ENCODE measurements at places on chromosomes 6 and 20.

DNA sequence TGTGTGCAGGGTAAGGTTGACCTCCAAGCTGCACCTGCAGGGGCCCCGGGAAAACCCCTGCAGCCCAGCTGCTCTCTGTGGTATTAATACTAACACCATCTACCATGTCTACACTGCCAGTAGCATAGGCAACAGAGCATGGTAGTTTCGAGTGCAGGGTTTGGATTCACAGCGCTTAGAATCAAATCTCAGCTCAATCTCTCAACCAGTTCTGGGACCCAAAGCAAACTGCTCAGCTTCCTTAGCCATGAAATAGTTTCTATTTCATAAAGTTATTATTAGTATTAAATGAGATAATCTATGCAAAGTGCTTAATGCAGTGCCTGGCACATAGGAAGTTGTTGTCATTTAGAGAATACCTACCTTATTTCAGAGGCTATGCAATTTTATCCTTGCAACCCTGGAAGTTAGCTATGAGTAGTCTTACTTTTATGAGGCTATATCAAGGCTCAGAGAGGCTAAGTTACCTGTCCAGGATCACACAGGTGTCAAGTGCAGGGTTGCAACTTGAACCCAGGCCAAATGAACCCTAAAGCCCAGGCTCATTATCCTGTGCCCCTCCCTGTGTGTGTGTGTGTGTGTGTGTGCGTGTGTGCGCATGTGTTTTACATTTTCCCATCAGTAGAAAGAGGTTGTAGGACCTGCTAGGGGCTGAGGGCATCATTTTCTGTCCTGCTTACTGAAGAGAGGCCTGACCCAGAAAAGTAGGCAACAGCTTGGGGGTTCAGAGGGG lies 27.6 kb upstream of the MRPS18A start:
- DNase-seq, result no peak

DNA sequence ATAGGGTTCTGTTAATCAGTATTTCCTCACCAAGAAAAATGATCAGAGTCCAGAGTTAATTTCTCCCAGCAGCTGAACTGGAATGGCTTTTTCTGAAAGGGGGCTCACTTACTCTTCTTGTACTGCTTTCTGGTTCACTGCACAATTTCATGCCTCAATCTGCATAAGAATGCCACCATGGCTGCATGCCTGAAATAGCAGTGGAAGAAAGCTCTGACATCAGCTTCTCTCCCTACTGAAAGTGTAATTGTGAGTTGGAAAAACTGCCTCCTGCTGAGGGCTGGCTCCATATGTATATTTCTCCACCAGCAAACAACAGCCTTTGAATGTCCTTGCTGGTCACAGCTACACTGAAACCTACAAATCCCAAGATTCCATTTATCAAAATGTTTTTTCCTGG lies 1027.2 kb upstream of the GJE1 start:
- DNase-seq, result no peak

GRCh38 chr6:45310118-45310788 lies 17.9 kb upstream of the RUNX2 start:
- peak; percentile 11 for DNase-seq

DNA sequence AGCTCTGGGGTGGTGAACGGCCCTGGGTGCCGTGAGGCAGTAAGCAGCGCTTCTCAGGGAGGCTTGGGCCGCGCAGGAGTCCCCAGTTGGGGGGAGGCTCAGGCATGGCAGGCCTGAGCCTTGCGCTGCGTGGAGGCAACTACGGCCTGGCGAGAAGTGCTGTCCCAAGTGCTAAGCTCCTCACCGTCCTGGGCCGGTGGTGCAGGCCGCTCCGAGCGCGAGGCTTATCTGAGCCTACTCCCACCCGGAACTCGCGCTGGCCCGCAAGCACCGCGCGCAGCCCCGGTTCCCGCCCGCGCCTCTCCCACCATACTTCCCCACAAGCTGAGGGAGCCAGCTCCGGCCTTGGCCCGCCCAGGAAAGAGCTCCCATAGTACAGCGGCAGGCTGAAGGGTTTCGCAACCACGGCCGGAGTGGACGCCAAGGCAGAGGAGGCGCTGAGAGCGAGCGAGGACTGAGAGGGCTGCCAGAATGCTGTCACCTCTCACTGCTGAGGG lies 1.8 kb upstream of the WRNIP1 start:
- DNase-seq, result no peak

- no peak for DNase-seq
These were observed 228.3 kb downstream of the NRN1 start for GRCh38 chr6:5778317-5778857.

DNA sequence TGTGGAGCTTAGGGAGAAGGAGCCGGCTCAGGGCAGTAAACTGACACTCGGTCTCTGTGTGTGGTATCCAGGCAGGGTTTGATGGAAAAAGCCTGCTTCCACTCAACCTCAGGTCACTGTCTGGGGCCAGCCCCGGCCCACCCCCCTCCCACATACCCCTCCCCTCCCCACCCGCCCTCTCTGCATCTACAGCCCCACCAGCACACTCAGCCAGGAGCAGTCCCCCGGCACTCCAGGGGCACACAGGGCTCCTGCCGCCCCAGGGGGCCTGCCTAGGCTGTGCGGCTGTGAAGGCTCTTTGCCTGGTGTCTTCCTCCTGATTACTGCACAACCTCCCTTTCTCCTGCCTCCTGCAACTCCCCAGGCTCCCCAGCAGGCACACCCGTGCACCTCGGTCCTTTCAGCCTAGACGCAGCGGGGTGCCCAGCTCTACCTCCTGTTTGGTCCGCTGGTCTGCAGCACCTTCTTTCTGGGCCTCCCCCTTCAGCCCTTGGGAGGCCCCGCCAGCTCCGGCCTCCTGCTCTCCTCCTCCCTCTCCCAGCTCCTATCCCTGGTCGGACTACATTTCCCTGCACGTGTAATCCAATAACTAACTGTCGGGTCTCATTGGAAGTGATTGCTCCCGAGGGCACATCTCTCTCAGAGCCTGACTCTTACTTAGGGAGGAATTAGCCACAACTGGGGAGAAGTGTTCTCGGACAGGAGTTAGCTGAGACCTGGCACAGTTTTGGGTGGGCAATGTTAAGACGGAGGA lies 1.3 kb upstream of the FOXF2 start:
- DNase-seq, result no peak

- DNase-seq, result no peak
These were observed 273.3 kb upstream of the JARID2 start for GRCh38 chr6:14972379-14973067.

DNA sequence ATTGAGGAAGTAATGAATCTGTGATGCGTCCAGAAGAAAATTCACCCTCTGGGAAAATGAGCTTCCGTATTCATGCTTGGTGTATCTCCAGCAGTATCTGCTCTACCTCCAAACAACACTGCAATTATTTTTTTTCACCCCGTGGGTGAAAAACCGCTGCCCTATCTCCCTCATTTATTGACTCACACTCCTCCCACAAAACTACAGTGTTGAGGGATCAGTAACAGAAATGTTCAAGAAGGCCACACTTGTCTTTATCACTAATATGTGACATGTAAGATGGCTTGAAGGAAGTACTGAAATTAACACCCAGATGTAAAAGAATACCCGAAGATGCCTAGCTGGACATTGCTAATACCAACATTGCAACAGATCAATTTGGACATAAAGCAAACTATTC lies 4.9 kb upstream of the TBX18 start:
- DNase-seq, result no peak

DNA sequence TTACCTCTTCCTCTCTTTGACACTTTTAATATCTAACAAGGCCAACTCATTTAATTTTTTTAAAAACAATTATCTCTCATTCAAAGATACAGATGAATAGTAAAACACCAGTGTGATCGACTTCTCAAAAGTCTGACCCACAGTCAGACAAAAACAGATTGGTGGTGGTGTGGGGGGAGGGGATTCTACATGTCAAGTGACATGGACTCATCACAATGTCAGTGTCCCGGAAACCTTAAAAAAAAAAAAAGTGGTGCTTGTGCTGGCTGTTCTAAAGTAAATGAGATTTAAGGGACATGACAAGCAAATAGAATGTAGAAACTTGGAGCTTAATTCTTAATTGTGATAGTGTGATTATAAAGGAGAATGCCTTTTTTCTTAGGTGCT lies 16.3 kb upstream of the RFPL4B start:
- no peak for DNase-seq

DNA sequence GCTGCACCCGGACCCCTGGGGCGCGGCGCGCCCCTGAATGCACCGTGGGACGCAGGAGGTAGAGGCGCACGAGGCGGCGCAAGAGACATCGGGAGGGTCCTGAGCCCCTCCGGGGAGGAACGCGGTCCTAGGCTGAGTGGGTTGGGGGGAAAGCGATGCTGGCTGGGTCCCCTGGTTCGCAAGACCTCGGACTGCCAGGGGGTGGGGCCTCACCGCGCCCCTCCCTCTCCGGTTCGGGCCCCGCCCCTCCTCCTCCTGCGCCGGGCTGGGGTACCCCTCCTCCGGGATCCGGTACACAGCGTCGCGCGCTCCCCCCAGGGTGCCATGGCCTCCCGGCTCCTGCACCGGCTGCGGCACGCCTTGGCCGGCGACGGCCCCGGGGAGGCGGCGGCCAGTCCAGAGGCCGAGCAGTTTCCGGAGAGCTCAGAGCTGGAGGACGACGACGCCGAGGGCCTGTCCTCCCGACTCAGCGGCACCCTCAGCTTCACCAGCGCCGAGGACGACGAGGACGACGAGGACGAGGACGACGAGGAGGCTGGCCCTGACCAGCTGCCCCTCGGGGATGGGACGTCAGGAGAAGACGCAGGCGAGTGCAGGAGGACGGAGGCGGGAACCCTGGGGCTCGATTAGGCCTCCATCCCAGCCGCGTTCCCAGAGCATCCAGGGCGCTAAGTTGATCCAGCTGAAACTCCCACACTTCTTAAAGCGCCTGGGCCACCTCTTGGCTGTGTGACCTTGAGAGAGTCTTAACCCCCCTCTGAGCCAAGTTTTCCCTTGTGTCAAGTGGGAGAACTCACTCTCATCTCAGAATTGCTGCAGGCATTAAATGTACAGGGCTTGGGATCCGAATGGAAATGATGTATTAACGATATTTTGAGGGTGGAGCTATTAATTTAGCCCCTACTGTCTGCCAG lies 541 bp downstream of the SNX21 start:
- no peak for DNase-seq

DNA sequence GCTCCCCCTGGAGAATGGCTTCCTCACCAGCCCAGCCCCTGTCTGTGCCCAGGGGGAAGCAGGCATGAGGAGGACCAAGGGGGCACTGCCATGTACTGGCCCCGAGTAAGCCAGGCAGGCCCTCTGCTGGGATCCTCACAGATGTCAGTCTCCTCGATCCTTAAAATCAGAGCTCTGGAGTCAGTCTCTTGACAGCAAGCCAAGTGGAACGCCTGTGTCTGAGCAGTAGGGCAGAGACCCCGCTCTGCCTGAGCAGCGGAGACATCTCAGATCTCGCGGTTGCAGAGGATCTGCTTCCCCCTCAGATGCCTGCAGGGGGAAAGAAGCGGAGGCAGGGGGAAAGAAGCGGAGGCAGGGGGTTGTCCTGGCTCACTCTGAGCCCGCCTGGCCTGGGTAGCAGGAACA lies 92.6 kb downstream of the SNX5 start:
- no peak for DNase-seq

GRCh38 chr6:50831186-50831585 lies 12.5 kb downstream of the TFAP2B start:
- no peak for DNase-seq

GRCh38 chr6:19052219-19052618 lies 665.1 kb downstream of the RNF144B start:
- no peak for DNase-seq

DNA sequence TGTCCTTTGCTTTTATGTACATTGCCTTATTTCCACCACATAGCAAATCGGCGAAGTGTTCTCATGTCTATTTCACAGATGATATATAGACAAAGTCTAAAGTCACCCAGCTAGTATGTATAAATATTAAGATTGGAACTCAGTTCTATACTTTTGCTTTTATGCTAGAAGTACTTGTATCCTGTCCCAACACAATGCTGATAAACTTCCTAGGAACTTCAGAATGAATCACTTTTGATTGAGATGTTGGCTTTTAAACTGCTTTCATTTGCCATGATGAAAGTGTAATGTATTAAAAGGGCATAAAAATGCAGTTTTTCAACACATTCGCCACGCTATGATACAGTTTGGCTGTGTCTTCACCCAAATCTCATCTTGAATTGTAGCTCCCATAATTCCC lies 50.8 kb downstream of the GCLC start:
- no peak for DNase-seq

GRCh38 chr20:51313358-51313827 lies 229.1 kb downstream of the NFATC2 start:
- no peak for DNase-seq

- DNase-seq, result no peak
These were observed 96.9 kb downstream of the PAK5 start for GRCh38 chr20:9741996-9742395.

GRCh38 chr6:142811923-142812322 lies 133.1 kb downstream of the HIVEP2 start:
- no peak for DNase-seq

DNA sequence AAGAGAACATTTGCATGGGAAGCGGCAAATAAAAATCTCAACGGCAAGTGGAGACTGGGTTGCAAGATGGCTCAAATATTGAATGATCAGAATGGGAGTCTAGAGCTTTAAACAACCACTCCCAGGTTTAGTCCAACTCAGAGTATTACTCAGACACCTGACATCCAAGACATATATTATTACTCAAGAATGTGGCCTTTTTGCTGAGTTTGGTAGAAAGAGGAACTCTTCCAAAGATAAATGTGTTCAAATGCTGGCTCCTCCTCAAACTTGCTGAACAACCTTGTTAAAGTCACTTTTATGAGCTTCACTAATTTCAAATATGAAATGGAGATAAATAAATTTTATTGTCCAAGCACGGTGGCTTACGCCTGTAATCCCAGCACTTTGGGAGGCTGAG lies 77.8 kb downstream of the ESR1 start:
- no peak for DNase-seq

GRCh38 chr20:45340951-45341350 lies 7.3 kb downstream of the SDC4 start:
- DNase-seq, result no peak

DNA sequence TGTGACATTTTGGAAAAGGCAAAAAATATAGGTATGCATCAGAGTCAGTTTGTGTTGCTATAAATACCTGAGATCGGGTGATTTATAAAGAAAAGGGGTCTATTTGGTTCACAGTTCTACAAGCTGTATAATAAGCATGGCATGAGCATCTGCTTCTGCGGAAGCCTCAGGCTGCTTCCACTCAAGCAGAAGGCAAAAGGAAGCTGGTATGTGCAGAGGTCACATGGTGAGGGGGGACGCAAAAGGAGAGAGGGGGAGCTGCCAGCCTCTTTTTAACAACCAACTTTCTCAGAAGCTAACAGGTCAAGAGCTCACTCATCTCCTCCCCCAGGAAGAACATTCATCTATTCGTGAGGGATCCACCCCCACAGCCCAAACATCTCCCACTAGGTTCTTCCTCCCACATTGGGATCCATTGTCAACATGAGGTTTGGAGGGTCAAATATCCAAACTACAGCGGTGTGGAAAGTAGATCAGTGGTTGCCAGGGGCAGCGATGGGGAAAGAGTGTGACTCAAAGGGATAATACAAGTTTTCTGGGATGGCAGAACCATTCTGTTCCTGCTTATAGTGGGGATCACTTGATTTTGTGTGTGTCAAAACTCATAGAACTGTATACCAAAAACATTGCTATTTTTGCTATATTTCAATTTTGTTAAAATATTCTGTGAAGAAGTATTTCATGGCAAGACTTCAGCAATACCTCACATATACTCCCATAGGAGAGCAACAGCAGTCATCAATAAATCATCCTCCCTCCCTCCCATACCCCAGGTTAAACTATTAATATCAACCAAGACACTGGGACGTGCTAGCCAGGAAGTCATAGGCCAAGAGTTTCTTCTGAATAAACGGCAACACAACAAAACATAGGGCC lies 9.9 kb upstream of the FAM50B start:
- no peak for DNase-seq

All from T-helper 17 cell (primary cell).